ENCODE measurements at places on chromosomes 6 and 20.
A peak's percentile ranks its signal among the peaks of the same experiment; 100 is the strongest.

- peak; percentile 42 for DNase-seq
These were observed 357.5 kb downstream of the HDGFL1 start for GRCh38 chr6:22926790-22927354.

GRCh38 chr6:49606721-49607390, 29.8 kb downstream of the RHAG start:
- DNase-seq: peak; percentile 86

DNA sequence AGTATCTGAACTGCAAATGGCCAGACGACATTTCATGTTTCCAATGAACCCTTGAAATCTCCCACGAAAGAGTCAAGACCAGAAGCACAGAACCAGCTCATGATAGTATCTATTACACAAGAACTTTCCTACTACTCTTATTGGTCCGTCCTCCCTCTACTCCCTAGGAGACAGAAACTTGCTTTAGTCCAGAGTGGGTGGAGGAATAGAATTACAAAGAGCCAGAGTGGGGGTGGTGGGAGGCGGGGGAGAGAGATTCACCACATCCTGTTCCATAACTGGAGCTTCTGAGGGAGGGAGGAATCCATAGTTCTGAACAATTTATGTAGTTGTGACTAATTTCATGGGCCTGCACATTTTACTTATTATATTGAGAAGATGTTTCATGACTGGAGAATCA, 18.5 kb upstream of the WFDC10A start:
- peak; percentile 90 for DNase-seq

- no peak for DNase-seq
These were observed 56.5 kb downstream of the DTNBP1 start for GRCh38 chr6:15606347-15606746.

GRCh38 chr6:74113901-74114300, 417.9 kb downstream of the CD109 start:
- no peak for DNase-seq

DNA sequence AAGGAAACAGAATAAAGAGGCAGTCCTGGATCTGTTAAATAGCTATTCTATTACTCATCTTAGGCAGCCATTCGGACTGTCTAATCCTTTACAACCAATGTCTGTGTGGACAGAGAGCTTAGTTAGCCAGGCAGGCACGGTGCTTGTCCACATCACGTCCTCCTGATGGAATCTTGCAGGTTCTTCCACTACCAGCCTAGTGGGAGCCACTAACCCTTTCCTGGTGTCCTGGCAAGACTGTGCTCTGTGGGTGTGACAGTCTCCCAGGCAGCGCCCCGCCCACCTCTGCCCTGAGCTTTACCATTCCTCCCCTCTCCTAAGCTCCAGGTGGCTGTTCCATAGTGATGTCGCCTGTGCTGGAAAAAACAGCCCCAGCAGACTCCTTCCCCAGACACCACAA, 78.3 kb upstream of the CLDN20 start:
- DNase-seq: peak; percentile 65

GRCh38 chr20:20212675-20213096, 155.2 kb upstream of the INSM1 start:
- no peak for DNase-seq

DNA sequence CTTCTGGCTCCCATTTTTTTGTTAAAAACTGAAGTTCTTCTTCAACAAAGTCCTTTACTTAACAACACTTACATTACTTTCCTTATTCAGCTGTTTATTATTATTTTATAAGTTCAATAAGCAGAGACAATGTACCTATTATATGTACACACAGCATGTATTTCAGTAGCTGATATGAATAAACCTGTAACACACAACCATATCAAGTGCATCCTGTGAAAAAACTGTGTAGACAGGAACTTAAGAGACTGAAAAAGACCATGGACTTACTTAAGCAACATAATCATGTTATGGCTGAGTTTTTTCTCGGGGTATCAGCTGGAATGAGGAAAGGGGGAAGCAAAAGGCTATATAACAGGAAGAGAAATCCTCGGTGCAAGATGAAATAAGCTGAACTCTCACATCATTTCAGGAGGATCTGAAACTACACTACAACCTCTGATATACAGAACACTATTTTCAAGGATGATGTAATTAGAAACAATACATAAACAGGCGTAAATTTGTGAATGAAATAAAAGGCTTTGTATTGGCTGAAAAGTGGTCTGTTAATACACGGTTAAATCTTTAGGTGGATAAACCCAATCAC, 70.9 kb downstream of the REV3L start:
- DNase-seq: no peak

- DNase-seq: peak; percentile 75
These were observed 198.6 kb downstream of the BACH2 start for GRCh38 chr6:90098001-90098531.

GRCh38 chr6:41122373-41122772, 31.8 kb downstream of the TREML1 start:
- no peak for DNase-seq

DNA sequence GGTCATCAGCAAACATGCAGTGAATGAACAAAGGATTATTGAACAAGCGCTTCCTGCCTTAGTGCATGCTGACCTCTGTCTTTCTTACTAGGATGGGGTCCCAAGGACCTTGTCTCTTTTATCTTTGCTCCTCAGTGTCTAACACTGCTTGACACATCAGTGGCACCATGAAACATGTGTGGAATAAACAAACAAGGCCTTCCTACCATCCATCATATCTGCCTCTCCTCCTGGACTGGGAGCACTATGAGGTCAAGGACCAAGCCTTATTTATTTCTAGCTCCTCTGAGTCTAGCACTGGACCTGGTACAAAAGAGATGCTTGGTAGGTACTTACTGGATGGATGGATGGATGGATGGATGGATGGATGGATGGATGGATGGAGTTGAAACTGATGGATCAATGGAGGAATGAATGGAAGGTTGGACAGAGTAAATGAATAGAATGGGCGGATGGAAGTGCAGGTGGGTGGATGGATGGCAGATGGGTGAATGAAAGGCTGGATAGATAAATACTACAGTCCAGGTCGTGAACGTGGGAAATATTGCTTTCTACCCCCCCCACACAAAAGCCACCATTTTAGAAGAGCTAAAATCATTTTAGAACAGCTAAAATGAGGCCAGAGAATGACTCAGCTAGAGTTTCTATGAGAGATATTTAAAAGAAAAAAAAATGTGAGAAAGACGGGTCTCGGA, 104.1 kb upstream of the PTPN1 start:
- DNase-seq: no peak

Data from fibroblast of villous mesenchyme (primary cell).